NAMALWA (cell line): ENCODE measurements at places on chromosomes 4 and X.

DNA sequence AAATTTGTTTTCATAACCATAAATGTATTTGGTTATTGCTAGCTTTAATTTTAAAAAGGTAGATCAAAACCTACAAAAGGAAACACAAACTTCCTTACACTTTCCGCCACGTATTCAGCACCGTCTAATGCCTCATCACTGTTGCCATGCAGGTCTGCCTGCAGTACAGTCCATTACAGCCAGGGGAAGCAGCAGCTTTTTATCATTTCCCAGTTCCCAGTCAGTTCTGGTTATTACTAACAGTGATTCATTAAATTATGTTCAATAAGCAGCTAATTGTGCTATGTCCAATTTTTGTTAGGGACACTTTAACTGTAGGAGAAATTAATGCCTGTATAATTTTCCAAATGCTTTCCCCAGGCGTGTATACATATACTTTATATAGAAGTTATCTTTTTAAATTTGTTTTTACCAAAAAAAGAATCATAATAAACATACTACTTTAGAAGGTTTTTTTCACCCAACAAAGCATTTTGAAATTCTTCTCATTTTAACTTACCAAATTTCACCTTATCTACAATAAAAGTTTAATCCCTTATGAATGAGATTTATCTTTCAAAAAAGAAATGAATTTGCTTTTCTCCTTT, 93.3 kb downstream of the ANXA3 start:
- peak; percentile 83 for DNase-seq

DNA sequence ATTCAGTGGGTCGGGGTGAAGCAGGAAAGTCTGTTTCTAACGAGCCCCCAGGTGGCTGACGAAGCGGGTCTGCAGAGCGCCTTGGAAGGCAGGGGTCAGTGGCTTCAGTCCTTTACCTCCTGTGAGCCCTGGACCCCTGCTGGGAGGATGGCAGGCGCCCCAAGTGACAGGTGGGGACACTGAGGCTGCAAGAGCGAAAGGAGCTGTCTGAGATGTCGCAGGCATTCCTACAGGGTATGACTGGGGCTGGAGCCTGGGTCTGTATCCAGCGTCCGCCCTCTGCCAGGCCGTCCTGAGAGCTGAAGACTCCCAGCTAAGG, 103.1 kb downstream of the PSAPL1 start:
- no peak for DNase-seq

DNA sequence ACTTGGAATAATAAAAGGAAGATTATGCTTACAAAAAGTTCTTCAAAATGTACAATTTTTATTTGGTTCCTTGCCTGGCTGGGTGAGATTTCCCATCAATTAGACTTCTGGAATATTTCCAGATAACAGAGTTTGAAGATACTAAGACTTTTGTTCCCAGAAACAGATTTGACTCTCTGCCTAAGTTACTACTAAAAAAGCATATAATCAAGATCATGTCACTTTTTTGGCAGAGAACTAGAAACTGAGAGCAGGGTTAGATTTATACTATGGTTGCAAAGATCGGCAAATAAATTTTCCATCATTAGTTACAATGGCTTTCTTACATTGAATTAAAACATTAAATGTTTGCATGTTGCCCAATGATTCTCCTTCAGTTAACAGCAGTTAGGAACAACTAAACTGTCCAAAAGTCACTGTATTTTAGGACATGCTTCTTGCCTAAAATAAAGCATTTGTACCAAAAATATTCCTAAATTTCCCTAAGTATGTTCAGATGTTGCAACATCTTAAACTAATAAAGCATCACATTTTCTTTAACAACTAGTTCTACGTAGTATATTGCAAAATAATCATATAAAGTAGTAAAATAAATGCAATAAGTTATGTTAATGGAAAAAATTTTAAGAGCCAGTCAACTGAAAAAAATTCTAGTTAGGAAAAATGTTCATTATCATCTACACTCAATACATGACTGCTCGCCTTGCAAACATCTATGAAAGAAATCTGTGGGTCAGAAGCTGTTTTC, 73.0 kb downstream of the SEC24D start:
- no peak for DNase-seq

GRCh38 chr4:15322006-15322405, 105.8 kb upstream of the C1QTNF7 start:
- no peak for DNase-seq

- DNase-seq: no peak
Measured at GRCh38 chr4:15148199-15148598, 145.9 kb downstream of the CPEB2 start.

DNA sequence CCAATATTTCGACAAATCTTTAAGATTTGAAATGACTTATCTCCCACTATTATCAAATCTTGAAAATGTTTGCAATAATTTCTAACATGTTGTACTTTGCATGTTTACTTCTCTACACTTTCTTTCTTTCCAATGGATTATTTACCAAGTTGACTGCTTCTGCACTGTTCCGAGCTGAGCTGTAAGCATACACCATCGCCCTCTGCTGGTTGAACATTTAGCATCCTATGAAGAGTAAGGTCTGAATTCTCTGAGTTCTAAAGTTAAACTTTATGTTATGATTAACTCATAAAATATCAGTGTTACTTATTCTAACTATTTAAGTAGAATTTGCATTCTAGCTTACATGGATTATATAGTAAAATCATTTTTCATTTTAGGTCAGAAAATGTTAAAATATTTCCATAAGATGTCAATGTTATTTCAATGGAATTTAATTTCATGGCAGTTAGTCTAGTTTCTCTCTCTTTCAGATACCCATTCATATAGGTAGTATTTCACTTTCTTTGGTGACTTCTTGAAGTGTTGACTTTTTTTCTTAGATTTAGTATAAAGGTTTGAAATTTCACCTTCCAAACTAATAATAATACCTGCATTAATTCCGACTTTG, 137.4 kb downstream of the DKK2 start:
- peak; percentile 67 for DNase-seq

GRCh38 chr4:15562114-15562513, 92.4 kb downstream of the CC2D2A start:
- no peak for DNase-seq

GRCh38 chr4:1049591-1049905, 38.1 kb downstream of the FGFRL1 start:
- no peak for DNase-seq

DNA sequence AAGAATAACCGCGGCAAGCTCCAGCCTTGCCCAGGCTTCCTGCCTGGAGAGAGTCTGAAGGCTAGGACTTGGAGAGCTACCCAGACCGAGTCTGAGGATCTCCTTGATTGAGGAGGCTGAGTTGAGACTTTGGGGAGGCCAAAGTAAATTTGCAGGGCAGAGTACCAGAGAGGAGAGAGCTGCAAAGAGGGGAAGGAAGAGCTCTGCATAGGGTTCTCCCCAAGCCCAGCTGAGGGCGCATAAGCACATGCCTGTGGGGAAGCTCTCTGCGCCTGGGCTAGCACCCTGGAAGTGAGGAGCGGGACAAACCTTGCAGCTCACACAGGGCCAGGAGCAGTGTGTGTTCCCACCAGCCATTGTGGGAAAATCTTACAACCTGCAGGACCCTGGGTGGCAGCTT, 56.1 kb downstream of the FAM193A start:
- DNase-seq: no peak

GRCh38 chrX:37872303-37872655, 24.9 kb upstream of the DYNLT3 start:
- DNase-seq: no peak

GRCh38 chrX:107551546-107551945, 76.8 kb upstream of the PRPS1 start:
- no peak for DNase-seq

- no peak for DNase-seq
Measured at GRCh38 chrX:153378607-153379006, 22.5 kb downstream of the PNMA6E start.

DNA sequence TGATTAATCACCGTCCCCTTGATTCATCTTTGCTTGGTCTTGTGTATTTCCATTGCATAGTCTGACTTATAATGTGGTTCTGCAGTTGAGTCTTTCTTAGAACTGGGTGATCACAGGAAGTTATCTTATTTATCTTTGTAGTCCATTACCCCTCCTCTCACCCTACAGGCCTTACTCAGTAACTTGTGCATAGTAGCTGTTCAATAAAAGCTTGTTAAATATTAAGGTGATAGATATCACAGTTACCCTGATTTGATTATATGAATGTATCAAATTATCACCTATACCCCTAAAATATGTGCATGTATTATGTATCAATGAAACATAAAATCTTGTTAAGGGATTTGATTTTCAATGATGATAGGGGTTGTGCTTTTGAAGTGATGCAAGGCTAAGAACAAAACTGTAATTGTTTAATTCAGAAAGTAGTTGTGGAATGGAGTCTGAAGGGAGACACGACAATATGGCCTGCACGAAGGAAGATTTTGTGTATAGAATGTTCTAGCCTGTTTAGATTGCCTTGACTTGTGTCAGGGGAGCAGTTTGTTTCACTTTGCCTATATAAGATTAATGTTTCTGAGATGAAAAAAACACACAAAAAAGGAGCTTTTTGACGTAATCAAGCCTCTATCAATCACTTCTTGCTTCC, 132.4 kb upstream of the LIMCH1 start:
- no peak for DNase-seq

- DNase-seq: no peak
Measured at GRCh38 chr4:89259301-89260028, 48.1 kb downstream of the GPRIN3 start.

GRCh38 chr4:31422006-31422405, 701.8 kb downstream of the PCDH7 start:
- no peak for DNase-seq

DNA sequence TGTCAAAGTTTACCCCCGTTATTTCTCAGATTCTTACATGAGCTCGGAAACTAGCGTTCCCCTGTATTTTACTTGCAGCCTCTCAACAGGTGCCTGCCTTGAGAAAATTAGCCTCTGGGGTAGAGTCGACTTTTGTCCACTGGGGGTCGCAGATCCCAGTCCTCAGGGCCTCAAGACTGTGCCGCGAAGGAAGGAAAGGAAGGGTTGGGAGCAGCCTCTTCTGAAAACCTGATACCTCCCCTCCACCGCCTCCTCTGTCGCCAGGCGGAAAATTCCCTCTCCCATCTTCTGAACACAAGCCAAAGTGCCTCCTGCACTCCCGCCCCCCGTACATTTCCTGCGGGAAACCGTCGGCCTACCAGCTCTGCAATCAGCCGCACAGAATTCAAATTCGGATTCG, 44.4 kb upstream of the TMSB15B start:
- peak; percentile 77 for DNase-seq

DNA sequence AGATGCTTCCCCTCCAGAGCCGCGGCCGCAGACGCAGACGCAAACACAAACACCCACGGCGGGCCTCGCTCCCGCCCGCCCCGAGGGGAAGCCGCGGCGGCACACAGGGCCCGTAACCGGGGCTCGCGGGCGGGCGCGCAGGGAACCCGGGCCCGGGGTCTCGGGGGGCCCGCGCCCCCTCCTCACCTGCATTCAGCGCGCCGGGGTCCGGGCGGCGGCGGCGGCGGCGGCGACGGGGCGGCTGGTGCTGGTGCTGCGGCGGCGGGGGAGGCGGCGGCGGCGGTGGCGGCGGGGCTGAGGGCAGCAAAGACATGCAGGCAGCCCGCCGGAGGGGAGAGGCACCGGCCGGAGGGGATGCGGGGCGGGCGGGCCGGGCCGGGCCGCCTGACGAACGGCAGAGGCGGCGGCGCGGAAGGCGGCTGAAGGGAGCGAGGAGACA, 255 bp upstream of the CNOT6L start:
- no peak for DNase-seq

GRCh38 chr4:48503233-48504025, 13.4 kb downstream of the ZAR1 start:
- no peak for DNase-seq

DNA sequence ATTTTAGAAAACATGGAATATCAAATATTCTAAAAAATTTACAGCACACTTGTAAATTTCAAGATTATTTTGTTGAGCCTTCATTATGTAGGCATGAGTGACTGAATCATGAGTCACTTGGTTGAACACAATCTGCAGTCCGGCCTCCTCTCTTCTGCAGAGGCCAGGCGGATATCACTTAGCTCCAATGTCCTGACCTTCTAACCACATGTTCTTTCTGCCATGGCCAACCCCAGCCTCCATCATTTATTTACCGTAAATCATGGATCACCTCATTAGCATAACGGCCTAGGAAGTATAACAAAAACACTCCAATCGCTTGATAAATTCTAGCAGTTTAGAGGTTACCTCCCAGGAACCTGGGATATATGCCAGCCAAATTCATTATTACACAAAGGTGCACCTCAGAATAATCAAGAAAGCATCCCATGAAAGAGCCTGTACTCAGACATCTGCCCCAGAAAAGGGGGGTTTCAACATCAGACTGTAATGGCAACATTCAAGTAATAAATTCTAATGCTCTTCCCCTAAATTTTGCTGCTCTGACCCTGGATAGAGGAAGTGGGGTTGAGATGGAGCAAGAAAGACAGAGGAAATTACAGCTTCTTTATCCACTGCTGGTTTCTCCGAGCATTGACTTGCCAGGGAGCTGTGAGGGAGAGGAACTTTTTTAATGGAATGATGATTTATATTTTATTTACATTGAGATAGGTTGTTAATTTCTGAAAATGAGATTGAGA, 2153.6 kb upstream of the AGA start:
- no peak for DNase-seq

DNA sequence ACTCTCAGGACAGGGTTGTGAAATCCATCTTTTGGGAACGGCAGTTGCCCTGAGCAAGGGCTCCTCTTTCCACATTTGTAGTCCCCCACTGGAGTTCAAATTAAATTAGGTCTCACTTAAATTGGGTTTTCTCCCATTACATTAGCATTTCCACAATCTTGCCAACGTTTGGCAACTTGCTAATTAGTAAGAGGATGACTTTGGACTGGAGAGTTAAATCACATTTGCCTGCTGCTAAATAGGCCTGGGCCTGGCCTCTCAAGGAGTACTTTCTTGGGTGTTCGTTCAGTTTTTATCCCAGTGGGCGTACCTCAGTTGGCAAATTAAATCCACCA, 33.8 kb downstream of the TNIP3 start:
- DNase-seq: no peak

DNA sequence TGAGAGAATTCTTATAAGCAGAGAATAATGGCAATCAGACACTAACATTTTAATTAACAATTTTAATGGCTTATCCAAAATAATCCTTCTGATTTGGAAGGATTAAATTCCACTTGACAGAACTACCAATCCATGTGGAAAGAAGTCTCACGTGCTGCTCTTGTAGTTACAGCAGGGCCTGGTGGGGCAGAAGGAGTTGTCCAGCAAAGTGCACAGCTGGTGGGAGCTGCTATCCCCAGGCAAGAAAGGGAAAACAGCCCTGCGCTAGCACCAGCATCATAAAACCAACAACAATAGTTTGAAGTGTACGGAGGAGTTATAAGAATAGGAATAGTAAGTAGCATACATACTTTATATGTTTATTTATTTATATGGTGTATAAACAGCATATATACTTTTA, 127.4 kb upstream of the TRIM2 start:
- DNase-seq: no peak

GRCh38 chrX:19544693-19545305, 29.5 kb upstream of the MAP3K15 start:
- DNase-seq: peak; percentile 65

GRCh38 chr4:3218824-3219760, 29.9 kb upstream of the MSANTD1 start:
- DNase-seq: no peak

DNA sequence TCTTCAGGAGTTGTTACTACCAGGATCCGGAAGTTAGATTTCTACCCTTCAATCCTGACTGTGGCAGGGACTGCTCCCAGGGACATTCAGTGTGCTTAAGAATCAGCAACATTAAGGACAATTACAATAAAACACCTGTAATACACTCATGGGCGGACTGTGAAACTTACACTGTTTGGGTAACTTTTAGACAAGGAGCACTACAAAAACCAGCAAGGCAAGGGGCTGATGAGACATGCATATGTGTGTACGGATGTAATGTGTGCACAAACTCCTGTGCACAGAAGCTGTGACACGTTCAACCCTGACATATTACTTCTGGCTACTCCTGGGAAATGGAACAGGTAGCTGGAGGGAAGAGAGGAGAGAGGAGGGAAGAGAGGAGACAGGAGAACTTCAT, 75.8 kb downstream of the FAT1 start:
- DNase-seq: no peak
